Germinal center (tissue), 1 donor: ENCODE measurements at places on chromosomes 4 and X.

- no peak for DNase-seq
These were observed 120.3 kb downstream of the RASL11B start for GRCh38 chr4:52982255-52982945.

DNA sequence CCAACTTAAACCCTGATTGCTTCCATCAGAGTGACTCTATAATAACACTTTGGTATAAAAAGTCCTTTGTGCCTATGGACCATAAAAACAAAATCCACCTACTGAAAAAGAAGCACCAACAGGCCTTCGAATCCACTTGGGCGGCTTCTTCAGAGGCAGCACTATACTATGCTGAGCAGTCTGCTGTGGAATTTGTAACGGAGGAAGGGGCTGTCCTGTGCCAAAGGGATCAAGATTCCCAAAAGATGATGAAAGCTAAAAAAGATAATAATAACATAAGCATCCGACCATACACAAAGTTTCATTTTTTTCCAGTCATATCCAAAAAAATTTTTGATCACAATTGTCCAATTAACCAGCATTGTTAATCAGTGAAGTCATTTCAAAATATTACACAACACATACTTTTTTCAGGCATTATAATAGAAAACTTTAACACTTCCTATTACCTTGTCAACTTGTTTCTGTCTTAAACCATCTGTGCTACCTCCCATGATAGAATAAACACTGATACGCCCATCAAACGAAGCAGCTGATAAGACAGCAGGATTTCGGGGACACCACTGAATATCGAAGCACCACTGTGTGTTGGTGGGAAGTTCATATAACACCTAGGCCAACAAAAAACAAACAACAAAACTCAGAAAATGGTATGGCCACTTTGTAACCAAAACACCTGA is 24.1 kb downstream of the SEC31A start:
- no peak for DNase-seq

DNA sequence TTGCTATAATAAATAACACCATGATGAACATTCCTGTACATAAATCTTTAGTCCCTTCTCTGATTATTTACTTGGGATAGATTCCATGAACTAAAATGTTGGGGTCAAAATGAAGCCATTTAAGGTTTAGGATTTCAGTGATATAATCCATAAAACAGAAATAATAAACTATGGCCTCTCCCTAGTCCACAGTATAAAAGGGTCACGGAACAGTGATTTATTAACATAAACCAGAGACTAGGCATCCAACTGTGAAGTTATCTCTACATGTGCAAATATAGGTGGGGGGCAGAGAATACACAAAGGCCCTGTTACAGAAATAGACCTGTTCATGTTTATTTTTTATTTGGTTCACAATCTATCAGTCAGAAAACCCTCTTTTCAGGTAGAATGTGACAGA is 499.1 kb upstream of the SLIT2 start:
- DNase-seq: no peak

DNA sequence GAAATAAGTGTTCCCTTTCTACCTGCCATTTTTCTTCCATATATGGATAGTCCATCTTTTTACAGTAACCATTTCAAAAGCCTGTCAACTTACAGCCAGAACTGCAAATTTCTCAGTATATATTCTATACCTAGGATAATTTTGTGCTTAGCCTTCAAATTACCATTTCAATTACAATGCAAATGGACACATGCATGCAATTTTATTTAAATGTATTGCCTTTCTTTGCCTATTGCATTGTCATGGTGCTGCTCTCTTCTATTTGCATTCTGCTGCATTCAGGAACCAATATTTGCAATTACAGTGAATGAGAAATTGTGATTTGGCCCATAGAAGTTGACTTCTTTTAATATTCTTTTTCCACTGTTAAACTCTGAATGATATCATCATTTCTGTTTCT is 1753.4 kb upstream of the TENM3 start:
- no peak for DNase-seq

DNA sequence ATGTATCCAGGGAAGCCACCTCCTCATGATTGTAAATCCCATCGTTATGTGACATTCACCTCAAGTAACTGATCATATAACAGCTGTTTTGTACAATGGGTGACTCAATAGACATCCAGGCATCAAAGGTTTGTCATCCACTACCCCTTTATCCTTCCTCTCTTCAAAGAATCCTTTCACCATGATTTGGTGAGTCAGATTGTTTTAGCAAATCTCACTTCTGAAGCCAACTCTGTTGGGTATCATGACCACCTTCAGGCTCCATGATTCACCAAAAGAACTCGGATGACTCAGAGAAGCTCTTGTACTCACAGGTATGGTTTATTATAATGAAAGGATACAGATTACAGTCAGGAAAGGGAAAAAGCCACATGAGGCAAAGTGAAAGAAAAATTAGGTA is 132.1 kb downstream of the PWWP3B start:
- DNase-seq: no peak

- no peak for DNase-seq
These were observed 12.6 kb upstream of the SUPT20HL1 start for GRCh38 chrX:24347881-24348280.
